Nephron progenitor cell (in vitro differentiated cells): ENCODE measurements at places on chromosomes 13 and 19.

DNA sequence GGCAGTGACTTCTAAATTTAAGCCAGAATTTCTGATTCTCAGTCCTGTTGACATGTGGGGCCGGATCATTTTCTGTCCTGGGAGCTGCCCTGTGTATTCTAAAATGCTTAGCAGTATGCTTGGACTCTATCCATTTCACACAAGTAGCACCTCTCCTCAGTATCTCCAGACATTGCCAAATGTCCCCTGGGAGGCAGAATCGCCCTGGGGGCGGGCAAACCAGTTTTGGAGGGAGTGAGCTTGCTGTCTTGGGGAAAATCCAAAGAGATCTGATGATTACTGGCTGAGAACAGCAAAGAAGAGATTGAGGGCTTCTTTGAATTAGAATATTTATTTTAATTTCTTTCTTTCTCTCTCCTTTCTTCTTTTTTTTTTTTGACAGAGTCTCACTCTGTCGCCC is 16.4 kb downstream of the VAV1 start:
- no peak for DNase-seq

DNA sequence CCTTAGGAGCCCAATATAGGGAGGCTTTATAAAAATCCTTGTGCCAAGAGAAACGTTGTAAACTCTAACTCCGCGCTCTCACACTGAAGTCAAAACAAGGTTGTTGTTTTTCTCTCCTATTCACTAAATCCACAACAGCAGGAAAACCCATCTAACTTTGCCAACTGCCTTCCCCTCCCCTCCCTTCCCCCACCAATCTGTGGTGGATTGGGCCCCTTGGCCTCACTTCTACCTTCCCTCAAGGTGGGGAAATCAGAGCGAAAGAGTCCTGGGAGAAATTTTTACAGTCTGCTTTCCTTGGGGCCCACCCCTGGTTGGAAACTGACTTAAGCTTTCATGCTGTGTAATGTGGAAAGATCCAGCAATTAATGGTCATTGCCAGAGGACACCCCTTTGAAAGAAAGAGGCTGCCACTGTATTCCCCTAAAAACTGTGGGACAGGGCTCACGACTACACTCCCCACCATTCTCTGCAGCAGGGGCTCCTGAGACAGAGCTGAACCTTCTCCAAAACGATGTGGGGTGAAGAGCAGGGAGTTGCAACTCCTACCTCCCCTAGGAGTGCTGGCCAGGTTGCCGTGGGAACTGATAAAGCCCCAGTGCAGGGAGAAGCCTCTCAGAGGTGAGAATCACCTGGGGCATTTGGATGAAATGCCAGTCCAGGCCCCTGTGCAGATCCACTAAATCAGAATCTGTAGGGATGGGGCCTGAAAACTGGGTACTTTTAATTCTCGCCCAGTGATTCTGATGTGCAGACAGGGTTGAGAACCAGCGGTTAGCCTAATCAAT is 1.1 kb downstream of the DHRS12 start:
- DNase-seq = no peak

- DNase-seq = peak; percentile 79
These were observed 6.1 kb upstream of the KANK2 start for GRCh38 chr19:11203194-11204075.

GRCh38 chr19:33675501-33676124 is 53.9 kb downstream of the CHST8 start:
- no peak for DNase-seq

DNA sequence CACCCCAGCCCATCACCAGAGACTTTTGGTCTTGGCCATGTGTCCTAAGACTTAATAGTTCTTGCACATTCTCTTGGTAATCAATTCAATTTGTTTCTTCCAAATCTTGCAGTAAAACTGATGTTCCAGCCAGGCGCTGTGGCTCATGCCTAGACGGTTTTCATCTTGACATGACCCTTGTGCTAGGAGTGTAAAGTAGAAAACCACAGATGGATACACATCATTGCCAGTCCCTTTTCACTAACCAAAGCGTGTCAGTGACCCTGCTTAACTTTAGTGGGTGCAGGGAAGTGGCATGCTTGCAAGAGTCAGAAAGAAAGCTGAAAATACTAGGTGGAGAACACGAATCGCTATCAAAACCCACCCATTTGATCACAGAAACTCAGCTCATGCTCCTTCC is 18.0 kb upstream of the CD70 start:
- DNase-seq = no peak

GRCh38 chr19:40133491-40133890 is 42.7 kb upstream of the ZNF780A start:
- DNase-seq = no peak

- no peak for DNase-seq
These were observed 46.2 kb downstream of the GATAD2A start for GRCh38 chr19:19451429-19452242.

DNA sequence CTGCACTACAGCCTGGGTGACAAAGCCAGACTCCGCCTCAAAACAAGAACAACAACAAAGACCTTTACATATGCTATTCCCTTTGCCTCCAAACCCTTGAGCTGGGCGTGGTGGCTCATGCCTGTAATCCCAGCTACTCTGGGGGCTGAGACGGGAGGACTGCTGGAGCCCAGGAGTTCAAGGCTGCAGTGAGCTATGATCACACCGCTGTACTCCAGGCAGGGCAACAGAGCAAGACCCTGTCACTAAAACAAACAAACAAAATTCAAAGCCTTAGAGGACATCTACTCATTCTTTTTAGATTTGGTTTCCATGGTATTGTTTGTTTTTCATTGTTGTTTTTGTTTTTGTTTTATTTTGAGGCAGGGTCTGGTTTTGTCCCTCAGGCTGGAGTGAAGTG is 7.8 kb downstream of the ACER1 start:
- DNase-seq = no peak

- DNase-seq = no peak
These were observed 115.9 kb downstream of the RFC3 start for GRCh38 chr13:33933810-33934209.

- DNase-seq = no peak
These were observed 90.6 kb downstream of the TNFSF13B start for GRCh38 chr13:108360139-108360538.

DNA sequence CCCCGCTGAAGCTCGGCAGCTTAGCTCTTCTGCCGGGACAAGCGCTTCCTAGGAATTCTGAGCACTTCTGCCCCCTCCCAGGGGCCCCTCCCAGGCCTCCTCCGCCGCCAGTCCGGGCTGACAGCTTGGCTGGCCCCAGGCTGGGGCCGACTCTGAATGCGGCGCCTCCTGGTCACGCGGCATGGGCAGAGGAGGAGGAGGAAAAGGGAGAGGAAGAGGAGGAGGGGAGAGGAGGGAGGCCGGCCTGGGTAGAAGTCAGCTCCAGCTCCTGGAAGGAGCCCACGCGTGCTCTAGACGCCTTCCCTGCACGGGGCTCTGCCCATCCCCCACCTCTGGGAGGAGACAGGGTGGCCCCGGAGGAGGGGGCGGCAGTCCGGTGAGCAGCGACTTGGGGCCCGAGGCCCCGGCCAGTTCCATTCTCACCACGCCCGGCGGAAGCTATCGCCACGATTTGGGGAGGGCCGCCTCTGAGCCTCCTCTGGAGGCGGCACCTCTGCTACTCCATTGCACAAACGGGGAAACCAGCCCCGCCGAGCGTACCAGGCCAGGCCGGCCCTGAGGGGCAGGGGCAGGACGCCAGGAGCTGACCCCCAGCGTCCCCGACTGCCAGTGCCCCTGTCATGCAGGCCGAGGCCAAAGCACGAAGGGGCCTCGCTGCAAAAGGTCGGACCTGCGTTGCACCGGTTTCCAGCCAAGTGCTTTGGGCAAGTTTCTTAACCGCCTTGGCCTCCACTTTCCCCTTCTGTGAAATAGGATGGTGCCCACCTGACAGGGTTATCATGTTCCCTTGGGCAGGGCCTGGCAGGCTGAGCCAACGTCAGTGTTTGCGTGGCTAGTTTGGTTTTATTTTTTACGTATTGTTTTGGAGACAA is 31.6 kb downstream of the CCNE1 start:
- peak; percentile 61 for DNase-seq

- no peak for DNase-seq
These were observed 29.2 kb downstream of the ZNF844 start for GRCh38 chr19:12093777-12094176.

GRCh38 chr19:6021878-6022569 is 44.1 kb upstream of the RANBP3 start:
- DNase-seq = peak; percentile 90

- DNase-seq = no peak
These were observed 205.8 kb downstream of the GGACT start for GRCh38 chr13:100382785-100383184.

DNA sequence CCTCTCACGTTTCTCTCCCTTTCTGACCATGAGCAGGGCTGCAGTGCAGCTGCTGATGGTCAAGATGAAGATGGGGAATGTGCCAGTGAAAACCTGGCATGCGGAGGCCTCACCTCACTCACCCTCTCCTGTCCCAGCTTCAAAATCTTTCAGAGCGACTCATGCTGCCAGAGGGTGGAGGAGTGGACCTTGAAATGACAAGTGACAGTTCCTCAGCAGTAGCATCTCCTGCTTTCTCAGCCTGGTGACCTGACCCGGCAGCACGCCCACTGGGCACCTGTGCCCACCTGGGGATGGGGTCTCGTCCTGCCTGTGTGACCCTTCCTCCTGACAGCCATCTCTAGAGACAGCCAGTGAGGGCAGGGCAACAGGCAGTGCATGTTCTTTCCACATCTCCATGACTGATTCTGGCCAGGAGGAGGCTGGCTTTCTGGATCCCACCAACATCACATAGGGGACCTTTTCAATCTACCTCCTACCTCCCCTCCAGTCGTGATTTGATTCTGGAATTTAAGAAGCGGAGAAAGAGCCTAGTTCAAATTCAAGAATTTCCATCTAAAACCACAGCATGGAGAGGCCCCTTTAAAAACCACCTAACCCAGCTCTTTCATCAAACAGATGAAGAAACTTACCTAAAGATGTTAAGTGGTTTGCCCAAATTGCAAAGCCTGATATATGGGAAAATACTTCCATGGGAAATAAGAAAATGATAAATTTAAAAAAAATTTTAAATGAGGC is 45.8 kb downstream of the RFX2 start:
- DNase-seq = no peak

- peak; percentile 46 for DNase-seq
These were observed 17.0 kb upstream of the TMEM255B start for GRCh38 chr13:113742000-113742441.

- no peak for DNase-seq
These were observed 11.8 kb upstream of the LILRA2 start for GRCh38 chr19:54561840-54562239.

GRCh38 chr13:19664481-19665230 is 31.2 kb downstream of the MPHOSPH8 start:
- DNase-seq = no peak

- DNase-seq = peak; percentile 79
These were observed at the start of gene TMEM145 for GRCh38 chr19:42313096-42313839. TMEM145 (plus strand) TSS chr19:42313309; CDS start chr19:42313377, 68 bp downstream.

DNA sequence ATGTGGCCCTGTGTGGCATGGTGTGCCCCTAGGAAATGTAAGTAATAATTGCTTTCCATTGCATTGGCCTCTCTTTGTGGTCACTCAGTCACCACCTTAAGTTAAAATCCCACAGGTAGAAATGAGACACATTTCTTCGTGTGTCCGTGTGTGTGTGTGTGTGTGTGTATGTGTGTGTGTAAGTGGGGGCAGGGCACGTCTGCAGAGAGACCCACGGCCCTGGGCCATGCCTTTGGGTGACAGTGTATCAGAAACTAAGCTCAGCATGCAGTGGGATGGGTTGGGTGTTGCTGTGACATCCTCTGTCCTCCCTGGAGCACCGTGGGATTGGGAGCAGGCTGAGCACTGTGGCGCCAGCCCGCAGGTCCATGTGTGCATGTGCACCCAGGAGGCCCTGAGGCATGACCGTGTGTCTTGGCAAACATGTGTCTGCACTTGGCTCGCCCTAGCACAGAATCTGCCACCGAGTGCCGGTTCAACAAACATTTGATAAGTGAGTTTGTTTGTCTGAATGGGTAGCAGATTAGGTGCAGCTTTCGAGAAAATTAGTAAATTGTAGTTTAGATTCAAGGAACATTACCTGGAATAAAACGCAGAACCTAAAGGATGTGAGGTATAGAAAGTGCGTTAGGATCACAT is 91.8 kb downstream of the WTIP start:
- no peak for DNase-seq

GRCh38 chr19:6271721-6272410 is 7.9 kb downstream of the MLLT1 start:
- DNase-seq = no peak

GRCh38 chr13:111326621-111326965 is 6.2 kb downstream of the TEX29 start:
- no peak for DNase-seq

- peak; percentile 80 for DNase-seq
These were observed 6.7 kb upstream of the PLIN4 start for GRCh38 chr19:4524808-4525562.

DNA sequence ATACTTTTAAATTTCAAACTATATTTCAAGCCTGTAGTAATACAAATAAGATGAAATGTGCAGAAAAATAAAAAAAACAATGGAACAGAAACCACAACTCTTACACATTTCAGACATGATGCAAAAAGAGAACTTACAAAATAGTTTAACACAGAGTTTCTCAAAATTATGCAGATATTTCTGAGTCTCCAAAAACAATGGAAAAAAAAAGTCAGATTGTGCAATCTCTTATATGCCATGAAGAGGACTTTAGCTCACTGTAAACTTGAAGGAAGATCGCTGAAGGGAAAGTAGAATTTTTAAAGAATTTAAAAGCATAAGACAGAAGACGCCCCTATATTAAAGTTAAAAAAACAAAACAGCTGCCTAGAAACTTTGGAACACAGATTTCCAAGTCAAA is 20.4 kb downstream of the ZNF708 start:
- DNase-seq = no peak

DNA sequence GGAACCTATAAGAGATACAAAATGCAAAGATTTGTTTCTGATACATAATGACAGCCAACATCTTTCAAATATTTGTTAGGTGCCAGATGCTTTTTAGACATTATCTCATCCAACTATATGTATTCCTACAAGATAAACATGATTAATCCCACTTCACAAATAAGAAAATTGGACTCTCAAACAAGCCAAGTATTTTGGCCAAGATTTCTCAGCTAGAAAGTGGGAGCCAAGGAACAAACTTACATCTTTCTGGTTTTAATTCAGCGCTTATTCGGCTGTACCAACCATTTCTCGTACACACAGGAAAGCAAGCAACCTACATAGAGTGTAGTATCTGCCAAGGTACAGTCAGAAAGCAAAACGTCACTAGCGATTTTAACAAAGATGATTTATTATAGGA is 85.7 kb upstream of the SERP2 start:
- no peak for DNase-seq
